ENCODE measurements at places on chromosomes 3 and 15.

GRCh38 chr15:22939051-22939450 lies 41.1 kb downstream of the CYFIP1 start:
- no peak for DNase-seq

DNA sequence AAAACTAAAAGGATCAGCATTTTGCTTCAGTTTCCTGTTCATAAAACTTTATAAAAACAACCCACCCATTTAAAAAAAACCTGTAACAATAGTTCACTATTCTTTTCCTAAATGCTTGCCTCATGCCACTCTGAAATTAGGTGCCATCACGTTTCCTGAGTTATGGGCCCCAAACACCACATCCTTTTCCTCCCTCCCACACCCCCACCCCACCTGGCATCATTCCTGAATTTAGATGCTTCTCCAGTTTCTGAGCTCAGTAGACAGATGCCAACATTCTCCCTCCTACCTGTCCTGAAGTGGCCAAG lies 11.9 kb upstream of the ARHGEF3 start:
- no peak for DNase-seq

GRCh38 chr15:85754989-85755388 lies 39.7 kb downstream of the KLHL25 start:
- DNase-seq: no peak

DNA sequence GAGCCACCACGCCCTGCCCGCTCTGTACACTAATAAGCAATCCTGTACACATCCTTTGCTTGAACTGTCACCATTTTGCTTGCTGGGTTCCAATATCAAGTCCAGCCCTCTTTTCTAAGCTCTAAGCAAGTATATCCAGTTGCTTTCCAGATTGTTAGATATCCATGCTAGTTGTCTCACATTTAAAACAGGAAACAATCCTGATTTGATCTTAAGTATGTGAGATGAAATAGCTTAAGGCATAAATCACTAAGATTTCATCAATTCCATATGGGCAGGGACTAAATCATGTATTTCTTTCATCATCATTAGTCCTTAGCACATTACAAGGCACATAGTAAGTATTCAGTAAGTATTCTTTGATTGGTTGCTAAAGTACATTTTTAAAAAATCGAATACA lies 16.2 kb downstream of the ATP11B start:
- DNase-seq: no peak

GRCh38 chr3:72702390-72702789 lies 145.9 kb downstream of the SHQ1 start:
- no peak for DNase-seq

DNA sequence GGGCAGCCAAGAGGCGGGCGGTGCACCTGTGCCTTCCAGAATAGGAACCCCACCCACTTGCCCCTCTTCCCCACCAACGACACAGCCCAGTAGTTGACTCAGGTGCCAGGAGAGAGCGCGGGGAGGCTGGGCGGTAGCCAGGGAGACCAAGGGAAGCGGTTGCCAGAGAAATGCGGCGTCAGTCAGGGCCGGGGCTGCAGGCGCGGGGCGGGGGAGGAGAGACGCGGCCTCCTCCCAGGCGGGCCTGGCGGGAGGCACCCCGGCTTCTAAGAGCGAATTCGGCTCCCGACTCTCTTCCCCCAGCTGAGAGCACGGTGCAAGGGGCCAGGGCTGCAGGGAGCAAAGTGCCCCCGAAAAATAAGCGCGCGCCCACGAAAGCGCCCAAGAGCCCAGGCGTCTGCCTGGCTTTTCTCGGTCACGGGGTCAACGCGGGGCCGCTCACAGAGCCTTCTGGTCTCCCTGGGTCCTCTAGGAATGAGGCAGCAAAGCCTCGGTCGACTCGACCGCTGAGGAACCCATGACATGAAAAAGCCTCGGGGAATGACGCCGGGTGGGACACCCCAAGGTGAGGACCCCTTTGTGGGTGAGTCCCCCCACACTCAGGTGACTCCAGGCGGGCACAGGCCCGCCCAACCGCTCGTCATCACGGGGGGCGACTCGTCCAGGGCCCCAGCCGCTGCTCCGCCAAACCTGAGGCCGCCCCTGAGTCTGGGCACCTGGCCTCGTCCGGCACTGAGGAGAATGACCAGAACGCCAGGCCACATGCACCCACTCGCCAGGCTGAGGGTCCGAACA lies 716 bp downstream of the CPEB1 start:
- DNase-seq: no peak

DNA sequence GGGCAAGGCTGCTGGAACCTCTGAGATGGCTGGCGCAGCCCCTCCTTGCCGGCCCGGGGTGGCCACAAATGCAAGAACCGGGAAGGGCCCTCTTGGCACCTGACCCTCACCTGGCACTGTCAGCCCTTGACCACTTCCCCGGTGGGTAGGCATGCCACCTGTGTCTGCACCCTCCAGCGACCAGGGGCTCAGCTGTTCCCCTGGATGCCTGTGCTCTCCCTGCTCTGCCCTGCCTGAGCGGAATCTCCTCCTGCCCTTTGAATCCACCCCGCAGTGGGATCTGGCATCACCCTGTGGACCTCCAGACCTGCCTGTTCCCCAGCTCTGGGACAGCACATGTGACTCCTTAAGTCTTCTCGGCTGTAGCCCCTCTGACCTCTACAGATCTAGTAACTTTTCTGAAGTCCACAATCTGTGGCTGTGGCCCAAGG lies 26.1 kb upstream of the FGD5 start:
- no peak for DNase-seq

DNA sequence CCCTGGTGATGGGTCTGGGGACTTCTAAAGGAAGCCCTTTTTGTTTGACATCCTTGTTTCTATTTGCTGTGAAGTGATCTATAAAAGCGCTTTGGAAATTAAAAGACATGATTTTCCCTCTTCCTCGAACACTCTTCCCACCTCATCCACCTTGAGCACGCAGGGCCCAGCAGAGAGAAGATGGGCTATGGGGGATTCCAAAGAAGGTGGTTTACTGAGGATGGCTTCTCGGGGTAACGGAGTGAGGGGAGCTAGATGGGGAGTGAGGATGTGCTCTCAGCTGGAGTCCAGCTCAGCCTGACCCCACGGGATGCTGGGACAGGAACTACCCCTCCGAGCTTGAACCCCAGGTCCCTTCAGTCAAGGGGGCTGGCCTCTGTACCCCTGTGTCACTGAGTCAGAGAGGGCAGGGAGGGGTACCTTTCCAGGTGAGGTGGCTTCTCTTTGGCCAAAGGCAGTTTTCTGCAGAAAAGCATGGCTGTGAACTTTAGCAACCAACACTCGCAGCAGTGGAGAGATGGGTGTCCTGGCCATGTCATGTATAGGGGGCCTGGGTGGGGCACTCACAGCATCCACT lies 180.7 kb upstream of the SMAD3 start:
- DNase-seq: no peak

DNA sequence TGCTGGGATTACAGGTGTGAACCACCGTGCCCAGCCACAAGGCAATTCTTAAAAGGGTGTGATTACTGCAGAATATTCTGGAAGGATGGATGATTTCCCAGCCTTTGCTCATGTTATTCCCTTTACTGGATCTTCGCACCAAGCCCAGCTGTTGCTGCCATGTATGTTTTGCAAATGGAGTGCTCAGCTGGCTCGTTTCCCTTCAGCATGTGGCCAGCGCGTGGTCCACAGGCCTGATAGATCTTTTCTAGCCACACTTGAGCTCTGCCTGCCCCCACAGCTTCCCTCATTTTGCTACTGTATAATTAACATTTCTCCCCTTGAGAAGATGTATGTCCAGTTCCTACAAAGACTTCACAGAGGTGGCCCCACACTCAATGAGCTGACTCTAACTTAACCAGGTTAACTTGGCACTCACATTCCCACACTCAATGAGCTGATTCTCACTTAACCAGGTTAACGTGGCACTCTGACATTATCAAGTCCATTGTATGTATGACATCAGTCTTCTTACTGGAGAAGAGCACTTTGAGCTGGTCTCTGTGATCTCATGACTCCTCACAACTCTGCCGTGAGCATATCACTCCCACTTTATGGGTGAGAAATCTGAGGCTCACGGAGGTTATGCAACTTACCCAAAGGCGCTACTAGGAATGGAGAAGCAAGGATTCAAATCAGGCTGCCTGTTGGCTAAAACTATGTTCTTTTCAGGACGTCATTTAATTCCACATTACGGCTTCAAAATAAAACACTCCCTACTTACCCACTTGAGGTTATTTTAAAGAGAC lies 49.2 kb downstream of the TM4SF4 start:
- DNase-seq: no peak

DNA sequence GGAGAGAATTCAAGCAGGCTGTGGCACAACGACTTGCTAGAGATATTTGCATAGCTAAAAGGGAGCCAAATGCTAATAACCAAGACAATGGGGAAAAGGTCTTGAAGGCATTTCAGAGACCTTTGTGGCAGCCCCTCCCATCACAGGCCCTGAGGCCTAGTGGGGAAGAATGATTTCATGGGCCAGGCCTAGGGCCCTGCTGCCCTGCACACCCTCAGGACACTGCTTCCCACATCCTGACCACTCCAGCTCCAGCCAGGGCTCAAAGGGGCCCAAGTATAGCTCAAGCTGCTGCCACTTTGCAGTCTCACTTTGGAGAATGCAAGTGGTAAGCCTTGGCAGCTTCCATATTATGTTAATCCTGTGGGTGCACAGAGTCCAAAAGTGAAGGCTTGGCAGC lies 21.5 kb upstream of the PTPN23 start:
- DNase-seq: no peak

DNA sequence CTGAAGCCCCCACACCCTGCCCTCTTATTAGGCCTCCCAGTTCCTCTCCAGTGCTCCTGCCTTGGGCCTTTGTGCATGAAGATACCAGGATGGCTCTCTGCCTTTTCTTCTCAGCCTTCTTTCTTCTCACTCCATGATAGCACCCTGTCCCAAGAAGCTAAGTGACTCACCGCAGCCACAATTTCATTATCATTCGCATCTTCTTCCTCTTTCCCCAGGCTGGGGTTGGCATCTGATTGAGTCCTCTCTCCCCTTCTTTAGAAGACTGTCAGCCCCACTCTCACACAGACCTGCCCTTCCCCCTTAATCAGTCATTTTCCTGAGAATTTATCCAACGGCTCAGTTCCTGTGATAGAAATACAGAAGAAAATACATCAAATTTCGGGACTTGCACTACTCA lies 102.0 kb downstream of the STAC start:
- DNase-seq: no peak

DNA sequence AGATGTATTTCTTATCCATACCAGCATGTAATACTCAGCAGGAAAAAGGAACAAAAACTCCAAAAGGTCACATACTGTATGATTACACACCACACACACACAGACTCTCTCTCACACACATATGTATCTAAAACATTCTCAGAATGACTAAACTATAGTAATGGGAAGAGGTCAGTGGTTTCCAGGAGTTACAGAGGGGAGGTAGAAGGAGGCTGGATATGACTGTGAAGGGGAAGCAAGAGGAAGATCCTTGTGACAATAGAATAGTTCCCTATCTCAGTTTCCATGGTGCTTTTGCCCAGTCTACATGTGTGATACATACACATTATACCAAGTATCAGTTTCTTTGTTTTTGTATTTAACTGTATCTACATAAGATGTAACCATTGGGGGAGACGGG lies 190.1 kb downstream of the IL5RA start:
- no peak for DNase-seq

DNA sequence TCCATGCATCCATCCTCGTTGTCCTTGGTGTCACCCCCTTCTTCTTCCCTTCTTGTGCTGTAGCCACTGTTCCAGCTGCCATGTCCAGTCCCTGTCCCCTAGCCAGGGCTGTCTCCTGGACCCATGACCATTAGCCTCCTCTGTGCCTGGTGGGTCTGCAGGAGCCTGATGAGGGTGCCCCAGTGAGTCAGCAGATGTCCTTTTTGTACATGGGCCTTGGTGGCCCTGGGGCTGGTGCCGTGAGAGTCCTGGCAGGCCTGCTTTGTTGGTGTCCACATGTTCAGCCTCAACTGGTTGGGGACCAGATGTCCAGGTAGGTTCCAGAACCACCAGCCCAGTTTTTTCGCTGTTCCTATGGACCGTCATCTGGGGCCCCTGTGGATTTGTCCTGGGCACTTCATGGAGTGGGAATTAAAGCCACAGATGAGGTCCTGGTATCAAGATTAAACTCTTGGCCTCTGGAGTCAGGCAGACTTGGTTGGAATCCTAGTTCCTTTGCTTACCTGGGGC lies 66.1 kb downstream of the FBLN2 start:
- no peak for DNase-seq

DNA sequence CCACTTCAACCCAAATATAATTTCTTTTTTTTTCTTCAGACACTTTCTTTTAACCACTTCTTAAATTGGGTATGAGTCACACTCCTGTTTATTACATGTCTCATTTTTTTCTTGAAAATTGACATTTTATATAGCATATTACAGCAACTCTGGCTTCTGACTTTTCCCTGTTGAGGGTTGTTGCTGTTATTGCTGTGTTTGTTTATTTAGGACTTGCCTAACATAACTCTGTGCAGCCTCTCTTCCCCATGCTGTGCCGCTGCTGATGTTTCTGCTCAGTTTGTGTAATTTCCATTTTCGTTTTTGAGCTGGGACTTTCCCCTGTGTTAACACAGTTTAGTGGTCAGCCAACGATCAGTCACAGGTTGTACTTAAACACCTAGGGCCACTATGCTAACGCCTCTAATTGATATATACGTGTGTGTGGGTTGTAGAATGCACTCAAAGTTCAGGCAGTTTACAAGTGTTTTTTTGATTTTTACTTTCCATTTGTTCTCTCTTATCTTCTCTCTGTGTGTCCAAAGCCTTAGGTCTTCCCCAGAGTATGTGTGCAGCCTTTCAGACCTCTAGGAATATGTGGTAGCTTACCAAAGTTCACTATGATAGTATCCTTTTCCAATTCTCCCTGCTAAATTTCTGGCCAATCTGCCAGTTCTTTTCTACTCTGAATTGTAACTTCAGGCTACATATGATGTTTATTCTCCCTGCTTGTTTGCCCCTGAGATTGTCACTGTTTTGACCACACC lies 337.2 kb downstream of the ZBTB20 start:
- peak; percentile 2 for DNase-seq

DNA sequence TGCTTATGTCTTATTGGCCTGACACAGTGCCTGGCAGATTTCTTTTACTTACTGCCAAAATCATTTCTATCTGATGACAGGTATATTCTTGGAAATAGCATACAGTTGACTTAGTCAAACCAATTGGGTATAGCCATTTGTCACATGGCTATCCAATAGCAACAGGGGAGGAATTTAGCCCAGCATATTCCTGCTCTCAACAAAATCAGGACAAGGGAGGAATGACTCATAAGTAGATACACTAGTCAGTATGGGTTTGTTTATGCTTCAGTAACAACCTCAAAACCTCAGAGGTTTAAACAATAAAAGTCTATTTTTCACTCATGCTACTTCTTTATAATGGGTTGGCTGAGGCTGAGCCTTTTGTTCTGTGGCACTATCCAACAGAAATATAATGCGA lies 38.0 kb upstream of the VILL start:
- DNase-seq: no peak
